Naive thymus-derived CD8-positive, alpha-beta T cell (primary cell): ENCODE measurements at places on chromosomes 12 and 14.

GRCh38 chr12:44003721-44004120 is 167.8 kb downstream of the TMEM117 start:
- DNase-seq: no peak

GRCh38 chr12:116698116-116698515 is 39.8 kb downstream of the SPRING1 start:
- DNase-seq: no peak

- no peak for DNase-seq
Observed at GRCh38 chr14:106436310-106436905, 910.0 kb downstream of the TMEM121 start.

- DNase-seq: peak; percentile 31
Observed at GRCh38 chr12:6827982-6828780, at the start of gene P3H3. P3H3 (plus strand) TSS chr12:6828407; CDS start chr12:6828441, 34 bp downstream.

GRCh38 chr14:95515596-95516552 is 576 bp downstream of the SYNE3 start:
- peak; percentile 82 for DNase-seq

DNA sequence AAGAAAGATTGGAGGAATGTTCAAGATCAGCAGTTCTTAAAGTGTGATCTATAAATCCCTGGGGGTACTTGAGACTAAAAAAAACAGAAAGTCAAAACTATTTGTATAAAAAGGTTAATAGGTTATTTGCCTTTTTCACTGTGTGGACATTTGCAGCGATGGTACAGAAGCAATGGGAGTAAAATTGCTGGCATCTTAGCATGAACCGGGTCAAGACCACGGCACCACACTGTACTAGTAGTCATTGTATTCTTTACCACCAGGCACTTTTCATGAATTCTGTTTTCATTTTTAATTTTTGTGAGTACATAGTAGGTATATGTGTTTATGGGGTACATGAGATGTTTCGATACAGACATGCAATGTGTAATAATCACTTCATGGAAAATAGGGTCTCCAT is 126.2 kb downstream of the IPO8 start:
- no peak for DNase-seq

GRCh38 chr14:71734885-71735284 is 197.3 kb upstream of the RGS6 start:
- DNase-seq: no peak
